Naive thymus-derived CD8-positive, alpha-beta T cell (primary cell): ENCODE measurements at places on chromosomes 4 and X. TPM values are rescaled to one million over a fixed set of nuclear protein-coding genes. Genes with fewer than 3 reads are reported as not detected.
A peak's percentile ranks its signal among the peaks of the same experiment; 100 is the strongest.

GRCh38 chrX:37847733-37848197 is 394 bp upstream of the DYNLT3 start:
- DNase-seq, result no peak

GRCh38 chr4:185209031-185209851 is at the start of gene SNX25:
Gene SNX25 (plus strand): TSS chr4:185209598. CDS start chr4:185209827, 229 bp downstream.
- peak; percentile 91 for DNase-seq

GRCh38 chr4:86921608-86922252 is 13.1 kb upstream of the AFF1 start:
- DNase-seq, result no peak

DNA sequence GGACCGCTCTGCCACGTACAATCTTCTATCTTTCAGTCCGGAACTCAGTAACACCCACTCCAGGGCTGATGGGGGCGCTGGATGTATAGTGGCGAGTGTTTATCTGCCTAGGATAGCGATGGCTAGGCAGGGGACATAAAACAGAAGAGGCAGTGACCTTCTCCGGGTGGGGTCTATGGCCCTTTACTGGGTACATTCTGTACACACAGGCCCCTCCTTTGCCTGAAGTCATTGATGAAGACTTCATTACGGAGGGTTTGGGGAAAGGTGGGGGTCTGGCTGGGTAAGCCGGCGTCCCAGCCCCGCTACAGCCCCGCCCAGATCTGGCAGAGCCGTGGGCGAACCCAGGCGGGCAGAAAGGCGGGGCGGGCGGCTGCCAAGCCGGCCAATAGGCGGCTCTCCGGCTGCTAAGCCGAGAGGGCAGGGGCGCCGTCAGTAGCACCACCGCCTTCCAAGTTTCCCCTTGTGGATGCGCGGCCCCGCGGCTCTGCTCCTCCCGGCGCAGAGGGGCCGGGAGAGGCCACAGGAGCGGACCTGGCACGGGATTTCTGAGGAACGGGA is at the start of gene CHST7:
CHST7 (plus strand) TSS at position 435 of the 561 bp plus-strand sequence. CDS start 167 bp downstream, outside the sequence.
- peak; percentile 7 for DNase-seq

SSX4B gene
- not detected for total RNA-seq

GRCh38 chr4:48902266-48902665 is 4.3 kb downstream of the OCIAD2 start:
- no peak for DNase-seq

DNA sequence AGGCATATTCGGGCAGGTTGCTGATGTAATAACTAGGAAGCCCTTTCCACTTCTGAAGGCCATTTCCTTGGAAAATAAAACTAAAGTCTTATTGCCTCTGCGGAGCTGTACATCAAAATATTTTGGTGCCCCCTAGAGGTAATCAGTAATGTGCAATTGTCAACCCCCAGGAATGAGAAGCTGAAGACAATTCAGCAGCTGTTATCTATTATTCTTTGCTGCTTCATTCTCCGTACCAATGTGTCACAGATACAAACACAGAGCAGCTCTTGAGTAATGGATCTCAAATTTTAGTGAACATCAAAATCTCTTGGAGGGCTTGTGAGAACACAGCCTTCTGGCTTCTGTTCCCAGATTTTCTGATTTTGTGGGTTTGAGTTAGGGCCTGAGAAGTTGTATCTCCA is 3.5 kb upstream of the SLIT2 start:
- DNase-seq, result no peak

NKAP gene
- total RNA-seq, result 17.1 TPM

STK32B gene
- not detected for total RNA-seq

DNA sequence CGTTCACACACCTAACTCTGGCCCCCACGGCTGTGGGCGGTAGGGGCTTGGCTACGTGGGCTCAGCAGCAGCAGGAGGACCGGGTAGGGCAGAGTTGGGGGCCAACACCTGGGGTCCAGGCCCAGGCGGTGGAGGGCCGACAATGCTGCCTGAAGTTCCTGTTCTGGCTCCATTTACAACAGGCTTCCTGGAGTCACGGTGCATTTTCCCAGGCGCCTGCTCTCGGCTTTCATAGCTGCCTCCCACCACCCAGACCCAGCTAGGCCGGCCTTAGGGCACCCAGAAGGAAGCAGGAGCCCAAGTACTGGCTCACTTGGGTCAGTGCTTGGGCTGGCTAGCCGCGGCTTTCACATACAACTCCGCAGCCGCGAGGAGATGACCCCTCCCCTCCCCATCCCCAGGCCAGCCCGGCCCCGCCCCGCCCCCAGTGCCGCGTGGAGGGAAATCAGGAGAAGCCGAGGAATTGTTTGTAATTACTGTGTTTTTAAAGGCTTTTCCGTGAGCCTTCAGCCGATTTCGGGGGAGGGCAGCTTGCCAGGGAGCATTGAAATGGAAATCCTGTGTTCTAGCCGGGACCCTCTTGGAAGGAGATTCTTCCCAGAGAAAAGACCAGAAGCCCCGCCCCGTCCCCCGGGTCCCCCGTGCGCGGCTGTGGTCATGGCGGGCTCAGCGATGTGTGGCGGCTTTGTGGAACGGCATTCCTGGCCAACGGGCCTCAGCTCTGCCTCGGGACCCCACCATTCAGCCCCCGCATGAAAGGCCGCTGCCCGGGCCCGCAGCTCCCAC is 28.5 kb downstream of the PJA1 start:
- no peak for DNase-seq

DNA sequence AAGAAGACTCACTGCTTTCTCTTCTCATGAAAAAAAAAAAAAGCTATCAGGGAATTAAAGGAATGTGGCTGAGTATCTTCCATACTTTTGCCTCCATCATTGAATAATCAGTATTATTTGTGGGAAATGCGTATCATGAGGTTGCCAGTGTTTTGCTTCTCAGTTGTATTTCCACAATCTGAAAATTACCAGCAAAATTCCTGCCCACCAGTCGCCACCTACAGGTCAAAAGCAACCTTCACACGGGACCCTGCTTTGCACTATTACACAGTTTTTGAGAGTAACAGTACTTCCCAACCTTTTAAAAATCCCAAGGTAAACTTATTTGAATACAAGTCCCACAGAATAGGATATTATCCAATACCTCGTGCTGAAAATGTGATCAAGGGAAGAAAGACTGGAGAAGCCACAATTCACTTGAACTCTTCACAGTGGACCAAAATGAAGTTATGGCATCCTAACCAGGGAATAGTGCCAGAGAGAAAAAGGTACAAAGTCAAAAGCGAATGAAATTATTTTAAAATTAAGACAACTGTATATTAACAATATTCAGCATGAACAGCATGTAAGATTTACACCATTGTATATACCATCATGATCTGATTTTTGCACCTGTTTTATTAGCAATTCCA is 30.4 kb downstream of the PGRMC1 start:
- DNase-seq, result no peak

ZBTB49 gene
- 12.0 TPM for total RNA-seq

GRCh38 chr4:88735564-88735963 is 37.9 kb upstream of the NAP1L5 start:
- no peak for DNase-seq

AMTN gene
- not detected for total RNA-seq

DNA sequence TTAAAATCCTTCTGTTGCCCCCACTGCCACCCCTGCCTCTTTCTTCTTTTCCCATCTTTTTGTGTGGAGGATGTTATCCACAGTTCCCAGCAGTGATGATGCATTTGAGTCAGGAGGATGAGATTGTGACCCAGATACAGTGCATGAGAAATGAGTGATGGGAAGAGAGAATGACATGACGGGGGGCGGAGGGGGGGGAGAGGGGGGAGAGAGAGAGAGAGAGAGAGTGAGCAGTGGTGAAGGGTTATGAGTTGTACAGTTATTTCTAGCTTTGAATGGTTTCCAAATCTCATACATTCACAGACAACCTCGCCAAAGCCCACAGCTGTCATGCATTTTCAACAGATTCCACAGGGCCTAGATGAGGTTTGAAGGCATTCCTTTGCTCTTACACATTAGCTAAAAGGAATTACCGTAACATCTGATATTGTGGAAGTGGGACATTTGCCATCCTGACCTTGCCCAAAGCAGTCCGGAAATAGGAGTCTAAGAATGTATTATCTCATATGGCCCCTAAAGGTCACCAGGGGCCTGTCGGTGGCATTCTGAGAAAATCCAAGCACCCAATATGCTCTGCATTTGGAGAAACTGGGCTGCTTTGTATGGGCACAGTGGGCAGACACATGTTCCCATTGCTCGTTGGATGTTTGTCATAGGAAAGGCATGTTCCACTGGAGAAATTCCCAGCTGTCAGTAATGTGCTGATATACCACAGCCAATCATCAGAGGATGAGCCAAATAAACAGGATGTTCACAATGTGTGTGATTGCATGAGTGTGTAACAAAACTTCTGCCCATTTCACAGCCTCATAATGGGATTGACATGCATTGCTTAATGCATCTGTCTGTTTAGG is 435.8 kb downstream of the SPRY1 start:
- DNase-seq, result no peak

DNA sequence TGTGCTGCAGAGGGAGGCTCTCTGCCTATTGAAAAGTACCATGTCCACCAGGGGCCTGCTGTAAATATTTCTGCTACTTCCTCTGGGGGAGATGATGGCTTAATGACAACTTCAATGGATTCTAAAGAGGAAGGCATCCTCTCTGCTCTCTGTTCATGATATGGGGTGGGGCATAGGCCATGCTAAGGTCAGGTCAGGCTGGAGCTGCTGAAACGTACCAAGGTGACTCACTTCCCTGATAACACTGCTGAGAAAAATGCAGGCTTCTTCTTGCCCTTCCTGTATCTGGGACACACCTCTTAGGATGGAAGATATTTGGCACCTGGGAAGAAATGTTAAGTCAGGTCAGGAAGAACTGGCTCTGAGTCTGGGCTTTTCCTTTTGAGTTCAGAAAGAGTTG is 31.5 kb downstream of the HS3ST1 start:
- DNase-seq, result no peak

- no peak for DNase-seq
Observed at GRCh38 chrX:65644621-65645289, 22.7 kb upstream of the MSN start.

SPANXN3 gene
- total RNA-seq, result not detected
